Right lung (tissue), 10 donors: ENCODE measurements at places on chromosomes 5 and 9. TPM values are rescaled to one million over a fixed set of nuclear protein-coding genes. Genes with fewer than 3 reads are reported as not detected.

DNA sequence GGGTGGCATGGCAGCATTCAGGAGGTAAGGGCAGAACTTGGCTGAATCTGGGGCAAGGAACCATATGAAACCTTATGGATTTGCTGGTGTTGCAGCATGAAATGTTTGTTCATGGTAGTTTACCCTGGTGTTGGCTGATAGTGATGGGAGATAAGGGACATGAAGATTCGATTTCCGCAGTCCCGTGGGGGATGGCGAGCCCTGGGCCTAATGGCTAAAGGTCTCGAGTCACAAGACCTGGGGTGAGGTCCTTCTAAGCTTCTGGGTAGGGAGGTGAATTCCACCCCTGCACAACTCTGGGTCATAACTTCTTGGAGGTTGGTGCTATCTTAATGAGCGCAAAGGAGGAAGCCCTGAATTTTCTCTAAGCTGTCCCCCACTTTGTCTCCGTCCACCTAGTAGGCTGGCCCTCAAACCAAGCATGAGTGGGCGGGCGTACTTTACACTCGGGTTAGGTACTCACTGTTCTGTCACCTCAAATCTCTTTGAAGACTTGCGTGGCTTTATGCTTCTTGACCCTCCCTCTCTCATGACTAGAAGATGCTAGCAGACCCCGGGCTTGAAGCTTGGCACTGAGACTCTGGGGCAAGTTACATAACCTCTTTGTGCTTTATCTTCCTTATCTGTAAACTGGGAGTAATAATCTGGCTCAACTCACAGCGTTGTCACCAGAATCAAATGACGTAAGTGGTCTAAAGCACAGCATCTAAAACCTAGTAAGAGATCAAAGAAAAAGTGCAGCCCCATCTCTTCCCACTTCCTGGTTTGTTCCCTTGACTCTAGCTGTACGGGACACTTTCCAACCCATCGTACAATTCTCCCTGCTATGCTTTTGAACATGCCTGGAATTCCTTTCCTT is 72.5 kb downstream of the BASP1 start:
- DNase-seq, result no peak

The FAXDC2 gene
- 36.9 TPM for polyA plus RNA-seq

The TMEM252 gene
- polyA plus RNA-seq, result 2.5 TPM

GRCh38 chr5:143036146-143036927 is 266.2 kb downstream of the ARHGAP26 start:
- no peak for DNase-seq

The PCDH12 gene
- 33.0 TPM for polyA plus RNA-seq
